Mucosa of descending colon (tissue), 3 donors: ENCODE measurements at places on chromosomes 12 and 14. TPM values are rescaled to one million over a fixed set of nuclear protein-coding genes. Genes with fewer than 3 reads are reported as not detected.

Gene LYZ
- 118 TPM for total RNA-seq

Gene RIMBP2
- 5.9 TPM for total RNA-seq

Gene PDZRN4
- 0.78 TPM for total RNA-seq

Gene LGMN
- 94.3 TPM for total RNA-seq

Gene IGF1
- total RNA-seq: 2.5 TPM

Gene CLEC6A
- not detected for total RNA-seq
